Activated naive CD4-positive, alpha-beta T cell treated with anti-CD3 and anti-CD28 coated beads for 36 hours (primary cell): ENCODE measurements at places on chromosomes 3 and 15. TPM values are rescaled to one million over a fixed set of nuclear protein-coding genes. Genes with fewer than 3 reads are reported as not detected.

DNA sequence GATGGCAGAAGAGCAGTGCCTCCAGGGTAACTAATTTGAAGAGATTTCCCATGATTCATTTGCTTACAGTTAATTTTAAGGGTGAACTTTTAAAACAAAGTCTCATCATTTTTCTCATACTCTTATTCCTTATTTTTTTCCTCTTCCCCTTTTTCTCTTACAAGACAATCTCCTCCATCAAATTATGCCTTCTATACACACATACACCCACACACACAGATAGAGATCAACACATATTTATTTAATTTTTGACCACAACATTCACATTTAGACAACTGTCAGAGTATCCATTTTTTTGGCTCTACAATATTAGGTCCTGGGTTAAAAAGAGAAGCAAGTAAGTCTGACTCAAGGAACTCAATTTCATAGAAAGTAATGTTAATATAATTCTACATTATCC lies 37.6 kb downstream of the AAGAB start:
- H3K27me3 ChIP-seq: no peaks in the 10 kb centered on the region
- no peak for DNase-seq
- H3K4me3 ChIP-seq: no peak overlapping the region

DNA sequence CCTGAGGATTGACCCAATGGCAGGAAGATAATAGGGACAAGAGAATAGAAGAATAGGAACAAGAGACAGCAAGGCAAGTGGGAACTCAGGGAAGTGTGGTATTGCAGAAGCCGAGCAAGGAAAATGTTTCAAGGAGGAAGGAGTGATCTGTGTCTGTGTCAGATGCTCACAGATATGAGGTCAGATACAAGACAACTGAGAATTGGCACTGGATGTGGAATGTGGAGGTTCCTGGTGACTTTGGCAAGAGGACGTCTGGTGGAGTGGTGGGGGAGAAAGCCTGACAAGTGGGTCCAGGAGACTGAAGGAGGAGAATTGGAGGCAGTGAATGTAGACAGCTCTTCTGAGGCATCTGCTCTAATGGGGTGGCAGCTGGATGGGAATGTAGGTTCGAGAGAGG lies 24.1 kb downstream of the GYG1 start:
- H3K4me1 ChIP-seq: no peaks in the 10 kb centered on the region
- H3K4me3 ChIP-seq: no peak overlapping the region
- H3K27ac ChIP-seq: no peak overlapping the region
- DNase-seq: no peak

DNA sequence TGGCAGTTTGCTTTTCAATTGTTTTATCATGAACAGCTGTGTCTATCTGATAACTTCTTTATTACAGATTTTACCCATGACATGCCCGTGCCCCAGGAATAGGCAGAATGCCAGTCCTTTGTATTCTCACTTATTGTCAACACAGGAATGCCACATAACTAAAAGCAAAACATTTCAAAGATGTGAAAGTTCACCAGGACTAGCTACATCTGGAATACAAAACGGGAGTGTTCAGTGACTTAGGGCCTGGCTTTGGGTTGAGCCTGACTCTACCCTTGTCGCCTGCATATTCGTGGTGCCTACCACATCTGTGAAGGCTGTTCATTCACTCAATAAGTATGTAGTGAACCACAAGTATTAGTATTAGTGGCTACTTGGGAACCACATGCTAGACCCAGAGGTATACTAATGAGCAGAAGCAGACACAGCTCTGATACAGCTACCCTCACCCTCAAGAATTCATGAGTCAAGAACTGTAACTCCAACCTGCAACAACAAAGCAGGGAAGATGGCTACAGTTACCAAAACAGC lies 2.9 kb downstream of the TNFSF10 start:
- peaks cover 48% of the 10 kb centered on the region for H3K36me3 ChIP-seq
- peak overlapping the region; percentile 96 for H3K27ac ChIP-seq
- DNase-seq: peak; percentile 60
- peak overlapping the region; percentile 96 for H3K4me3 ChIP-seq

DNA sequence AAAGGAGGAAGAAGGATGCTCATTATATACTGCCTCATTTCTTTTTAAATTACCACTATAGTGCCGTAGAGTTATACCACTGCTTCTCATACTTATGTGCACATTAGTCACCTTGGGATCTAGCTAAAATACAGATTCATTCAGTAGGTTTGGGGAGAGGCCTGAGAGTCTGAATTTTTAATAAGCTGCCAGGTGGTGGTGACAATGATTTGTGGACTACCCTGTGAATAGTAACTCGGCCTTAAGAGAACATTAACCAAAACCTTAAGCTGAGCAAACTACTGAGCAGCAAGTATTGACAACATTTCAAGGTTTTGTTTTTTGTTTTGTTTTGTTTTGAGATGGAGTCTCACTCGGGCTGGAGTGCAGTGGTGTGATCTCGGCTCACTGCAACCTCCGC lies 19.8 kb downstream of the UBA5 start:
- no peak for DNase-seq
- no peaks in the 10 kb centered on the region for H3K27me3 ChIP-seq
- no peak overlapping the region for H3K4me3 ChIP-seq
- peaks cover 4% of the 10 kb centered on the region for H3K4me1 ChIP-seq

GRCh38 chr15:40253167-40253790 lies 14.4 kb downstream of the PAK6 start:
- H3K36me3 ChIP-seq: no peaks in the 10 kb centered on the region
- no peak for DNase-seq
- H3K27me3 ChIP-seq: peaks cover 21% of the 10 kb centered on the region
- peak overlapping the region; percentile 60 for H3K4me3 ChIP-seq

DNA sequence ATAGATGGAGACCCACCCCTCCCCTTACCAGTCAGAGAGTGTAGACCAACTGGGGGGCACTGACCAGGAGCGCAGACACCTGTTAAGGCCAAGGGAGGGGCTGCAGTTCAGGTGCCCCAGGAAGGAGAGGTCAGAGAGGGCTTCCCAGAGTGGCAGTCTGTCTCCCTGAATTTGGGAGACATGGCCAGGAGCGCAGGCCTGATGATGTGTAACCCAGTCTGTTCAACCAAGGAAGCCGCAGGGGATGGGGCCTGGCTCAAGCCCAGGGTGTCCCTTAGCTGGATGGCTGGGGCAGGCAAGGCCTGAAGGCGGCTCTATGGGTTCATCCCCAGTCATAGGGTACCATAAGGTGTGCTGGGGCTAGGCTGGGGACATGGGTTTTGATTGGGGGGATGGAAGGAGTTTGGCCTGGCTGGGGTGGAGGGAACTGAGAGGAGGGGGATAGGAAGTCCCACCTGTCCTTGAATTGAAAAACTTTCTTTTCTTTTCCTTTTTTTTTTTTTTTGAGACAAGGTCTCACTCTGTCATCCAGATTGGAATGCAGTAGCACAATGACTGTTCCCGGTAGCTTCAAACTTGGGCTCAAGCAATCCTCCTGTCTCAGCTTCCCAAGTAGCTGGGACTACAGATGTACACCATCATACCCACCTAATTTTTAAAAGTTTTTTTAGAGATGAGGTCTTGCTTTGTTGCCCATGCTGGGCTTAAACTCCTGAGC lies 75.7 kb downstream of the SMAD6 start:
- H3K4me3 ChIP-seq: no peak overlapping the region
- no peaks in the 10 kb centered on the region for H3K4me1 ChIP-seq
- no peak overlapping the region for H3K27ac ChIP-seq
- DNase-seq: no peak
- no peaks in the 10 kb centered on the region for H3K27me3 ChIP-seq

DNA sequence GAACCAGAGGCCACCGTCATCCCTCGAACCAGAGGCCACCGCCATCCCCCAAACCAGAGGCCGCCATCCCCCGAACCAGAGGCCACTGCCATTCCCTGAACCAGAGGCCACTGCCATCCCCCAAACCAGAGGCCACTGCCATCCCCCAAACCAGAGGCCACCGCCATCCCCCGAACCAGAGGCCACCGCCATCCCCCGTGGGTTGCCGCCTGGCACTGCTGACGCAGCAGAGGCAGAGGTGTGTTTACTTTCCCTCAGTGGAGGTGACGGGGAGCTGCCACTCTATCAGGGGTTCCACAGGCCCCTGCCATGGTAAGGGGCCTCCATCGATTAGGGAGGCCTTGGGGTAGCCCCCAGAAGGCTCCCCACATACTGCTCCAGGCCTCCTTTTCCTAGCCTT lies 1.5 kb downstream of the IQSEC1 start:
- peaks cover 16% of the 10 kb centered on the region for H3K27me3 ChIP-seq
- H3K4me1 ChIP-seq: peaks cover 24% of the 10 kb centered on the region
- DNase-seq: no peak
- no peak overlapping the region for H3K4me3 ChIP-seq
- no peaks in the 10 kb centered on the region for H3K36me3 ChIP-seq

DNA sequence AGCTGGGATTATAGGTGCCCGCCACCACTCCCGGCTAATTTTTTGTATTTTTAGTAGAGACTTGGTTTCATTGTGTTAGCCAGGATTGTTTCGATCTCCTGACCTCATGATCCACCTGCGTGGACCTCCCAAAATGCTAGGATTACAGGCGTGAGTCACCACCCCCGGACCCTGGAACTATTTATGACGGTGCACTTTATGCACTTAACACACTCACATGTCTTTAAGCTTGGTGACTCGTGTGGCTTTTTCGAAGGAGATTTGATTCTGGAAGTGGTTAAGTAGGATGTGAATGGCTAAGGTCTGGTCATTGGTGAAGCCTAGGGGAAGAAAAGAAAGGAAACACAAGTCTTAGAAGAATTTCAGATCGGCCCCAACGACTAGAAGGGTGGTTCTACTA lies 20.3 kb downstream of the BBS4 start:
- no peak for DNase-seq
- H3K27me3 ChIP-seq: no peaks in the 10 kb centered on the region
- H3K4me1 ChIP-seq: peaks cover 3% of the 10 kb centered on the region
- H3K36me3 ChIP-seq: no peaks in the 10 kb centered on the region
- no peak overlapping the region for H3K27ac ChIP-seq

DNA sequence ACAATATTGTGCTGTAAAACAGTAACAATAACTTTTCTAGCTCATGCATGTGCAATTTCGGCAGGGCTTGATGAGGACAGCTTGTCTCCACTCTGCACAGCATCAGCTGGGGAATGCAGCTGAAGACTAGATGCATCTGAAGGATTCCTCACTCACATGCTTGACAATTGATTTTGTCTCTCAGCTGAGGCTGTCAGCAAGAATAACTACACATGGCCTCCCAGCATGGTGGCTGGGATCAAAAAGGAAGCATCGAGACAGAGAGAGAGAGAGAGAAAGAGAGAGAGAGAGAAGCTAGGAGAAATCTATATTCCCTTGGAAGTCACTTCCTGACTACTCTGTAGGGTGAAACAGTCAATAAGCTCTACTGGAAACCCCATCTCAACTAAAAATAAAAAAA lies 487.1 kb downstream of the PLOD2 start:
- no peaks in the 10 kb centered on the region for H3K36me3 ChIP-seq
- no peak for DNase-seq
- H3K4me3 ChIP-seq: no peak overlapping the region
- H3K4me1 ChIP-seq: no peaks in the 10 kb centered on the region

GRCh38 chr3:74906181-74906580 lies 291.7 kb upstream of the CNTN3 start:
- H3K4me1 ChIP-seq: no peaks in the 10 kb centered on the region
- H3K27ac ChIP-seq: no peak overlapping the region
- no peaks in the 10 kb centered on the region for H3K27me3 ChIP-seq
- H3K4me3 ChIP-seq: no peak overlapping the region
- no peaks in the 10 kb centered on the region for H3K36me3 ChIP-seq

DNA sequence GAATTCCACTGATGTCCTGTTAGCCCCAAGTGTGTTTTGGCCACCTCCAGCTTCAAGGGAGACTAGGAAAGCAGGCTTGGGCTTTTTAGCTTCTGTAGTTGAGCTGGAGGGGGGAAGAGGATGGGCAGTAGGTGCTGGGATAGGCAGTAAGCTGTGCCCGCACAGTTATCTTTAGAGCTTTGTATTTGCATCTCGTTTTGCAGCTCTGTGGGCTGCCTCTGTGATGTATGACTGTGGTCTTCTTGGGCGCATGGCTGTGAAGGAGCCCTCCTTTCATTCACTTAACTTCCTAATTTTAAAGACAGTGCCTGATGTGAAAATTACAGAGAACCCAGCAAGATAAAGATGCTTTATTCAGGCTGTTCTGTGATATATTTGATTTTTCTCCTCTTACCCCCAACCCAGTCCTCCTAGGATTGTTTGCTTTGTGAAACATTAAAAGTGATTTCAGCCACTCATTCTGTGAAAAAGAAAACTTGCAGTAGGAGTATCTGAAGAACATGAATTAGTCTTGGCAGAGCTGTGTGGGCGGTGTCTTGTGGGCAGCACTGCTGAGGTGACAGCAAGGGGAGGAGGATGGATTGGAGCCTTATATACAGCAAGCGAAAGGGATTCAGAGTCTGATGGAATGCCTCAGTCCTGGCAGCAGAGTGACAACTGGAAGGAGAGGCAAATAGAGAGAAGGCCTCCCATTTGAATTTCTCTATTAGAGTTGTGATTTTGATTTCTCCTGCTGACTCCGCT lies 74.3 kb downstream of the LARS2 start:
- peaks cover 35% of the 10 kb centered on the region for H3K36me3 ChIP-seq
- peaks cover 30% of the 10 kb centered on the region for H3K4me1 ChIP-seq
- no peak overlapping the region for H3K27ac ChIP-seq
- no peak overlapping the region for H3K4me3 ChIP-seq
- H3K27me3 ChIP-seq: no peaks in the 10 kb centered on the region

DNA sequence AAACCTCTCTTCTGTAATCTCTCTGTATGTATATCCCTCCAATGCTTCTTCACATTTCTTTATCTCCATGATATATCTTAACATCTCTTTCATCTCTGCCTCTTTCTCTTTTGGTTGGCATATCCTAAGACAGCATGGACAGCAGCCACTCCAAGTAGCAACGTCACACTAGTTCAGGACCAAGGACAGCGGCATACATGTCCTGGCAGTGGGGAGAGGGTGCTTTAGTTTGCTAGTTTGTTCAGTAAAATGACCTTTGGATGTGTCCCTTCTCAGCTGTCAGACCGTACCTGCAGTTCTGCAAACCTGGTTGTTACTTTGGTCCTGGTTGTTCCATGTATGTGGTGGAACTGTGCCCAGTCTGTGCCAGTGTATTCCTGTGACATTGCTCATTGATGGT lies 225.6 kb upstream of the ROPN1 start:
- H3K27me3 ChIP-seq: peaks cover 4% of the 10 kb centered on the region
- DNase-seq: peak; percentile 63

CIDEC gene
- total RNA-seq: not detected

PAK6 gene
- not detected for total RNA-seq

ASB14 gene
- total RNA-seq: not detected

C15orf62 gene
- 0.10 TPM for total RNA-seq

GP5 gene
- total RNA-seq: 0.64 TPM

ATP13A4 gene
- total RNA-seq: 2.4 TPM

TM4SF1 gene
- total RNA-seq: not detected

CCDC39 gene
- not detected for total RNA-seq
